Stimulated activated CD4-positive, alpha-beta T cell treated with anti-CD3 and anti-CD28 coated beads, Interleukin-2, amount 100 ng/mL, for 48 hours (primary cell): ENCODE measurements at places on chromosomes 2 and 18.

- DNase-seq: no peak
These were observed 8.3 kb upstream of the TMEM178A start for GRCh38 chr2:39657287-39657937.

- no peak for DNase-seq
These were observed 87.8 kb upstream of the CCDC195 start for GRCh38 chr2:224803930-224804329.

- no peak for DNase-seq
These were observed 13.7 kb upstream of the FAHD2A start for GRCh38 chr2:95388856-95389244.

DNA sequence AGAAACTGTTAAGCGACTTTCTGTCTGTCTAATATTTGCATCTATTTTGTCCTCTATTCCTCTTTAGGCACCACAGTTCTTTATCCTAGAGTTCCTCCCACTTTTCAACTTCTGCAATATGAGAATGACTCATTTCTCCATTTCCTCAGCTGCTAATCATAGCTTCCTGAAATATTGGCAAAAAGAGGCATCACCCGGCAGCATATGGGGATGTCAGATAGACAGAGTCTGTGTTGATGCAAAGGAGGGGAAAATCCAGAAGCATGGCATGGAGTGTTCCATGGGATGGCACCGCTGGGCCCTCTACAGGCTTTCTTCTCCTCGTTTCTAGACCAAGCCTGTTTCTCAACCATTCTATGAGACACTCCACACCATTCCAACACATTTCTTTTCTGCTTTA, 93.4 kb downstream of the DOCK10 start:
- DNase-seq: no peak

GRCh38 chr2:70673041-70673647, 94.9 kb downstream of the ADD2 start:
- DNase-seq: no peak

GRCh38 chr18:32049393-32050171, 31.0 kb downstream of the RNF125 start:
- DNase-seq: peak; percentile 25

GRCh38 chr2:148754864-148755263, 110.3 kb downstream of the EPC2 start:
- no peak for DNase-seq

DNA sequence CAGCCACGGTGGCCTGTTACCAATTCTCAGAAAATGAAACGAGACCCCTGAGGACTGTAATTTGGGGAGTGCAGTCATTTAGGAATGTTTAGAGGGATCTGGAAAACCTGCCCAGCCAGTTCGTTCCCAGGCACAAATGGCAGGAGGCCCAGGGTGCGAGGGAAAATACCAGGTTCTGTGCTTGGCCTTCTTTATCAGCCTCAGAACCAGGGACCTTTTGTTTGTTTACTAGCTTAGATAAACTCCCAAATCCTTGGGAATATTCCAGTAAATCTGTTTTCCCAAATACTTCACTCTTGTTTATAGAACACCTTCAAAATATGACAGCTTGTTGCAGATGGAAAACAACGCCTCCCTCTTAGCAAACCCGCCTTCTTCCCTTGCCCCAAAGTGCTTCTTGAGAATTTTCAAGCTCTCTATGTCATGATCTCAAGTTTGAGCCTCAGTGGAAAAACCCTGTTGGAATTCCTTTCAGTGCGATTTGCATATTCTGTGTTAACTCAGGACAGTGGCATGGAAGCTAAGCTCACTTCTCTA, 400.3 kb upstream of the SMIM21 start:
- DNase-seq: no peak

GRCh38 chr2:20999906-21000645, 43.8 kb downstream of the APOB start:
- DNase-seq: no peak

DNA sequence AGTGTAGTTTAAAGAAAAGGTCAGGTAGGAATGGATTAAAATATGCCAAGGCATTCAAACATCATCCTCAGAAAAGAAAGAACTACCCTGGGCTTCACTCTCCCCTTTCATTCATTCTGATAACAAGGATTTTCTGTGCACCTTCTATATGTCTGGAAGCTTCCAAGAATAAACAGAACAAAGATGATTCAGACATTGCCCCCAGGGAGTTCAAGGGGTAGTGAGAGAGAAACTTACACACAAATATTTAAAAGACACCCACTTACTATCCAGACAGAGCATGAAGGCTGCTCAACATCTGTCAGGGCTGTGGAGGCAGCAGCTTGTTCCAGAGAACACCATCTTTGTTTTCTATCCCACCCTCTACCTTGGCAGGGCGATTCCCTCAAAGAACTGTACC, 140.5 kb downstream of the ALK start:
- no peak for DNase-seq

- no peak for DNase-seq
These were observed 147.0 kb upstream of the PELI1 start for GRCh38 chr2:64291181-64291580.

DNA sequence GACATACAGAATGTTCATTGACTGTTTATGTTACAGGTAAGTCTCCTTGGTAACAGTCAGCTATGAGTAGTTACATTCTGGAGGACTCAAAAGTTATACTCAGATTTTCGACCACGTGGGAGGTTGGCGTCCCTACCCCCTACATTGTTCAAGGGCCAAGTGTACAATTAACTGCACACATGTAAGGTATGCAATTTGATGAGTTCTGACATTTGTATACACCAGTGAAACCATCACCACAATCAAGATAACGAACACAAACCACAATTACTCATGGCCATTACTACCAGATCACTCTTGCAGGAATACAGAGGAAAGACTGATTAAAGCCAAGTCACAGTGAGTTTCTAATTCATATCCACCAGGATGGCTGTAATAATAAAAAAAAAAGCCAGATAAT, 39.6 kb upstream of the LDLRAD4 start:
- no peak for DNase-seq

DNA sequence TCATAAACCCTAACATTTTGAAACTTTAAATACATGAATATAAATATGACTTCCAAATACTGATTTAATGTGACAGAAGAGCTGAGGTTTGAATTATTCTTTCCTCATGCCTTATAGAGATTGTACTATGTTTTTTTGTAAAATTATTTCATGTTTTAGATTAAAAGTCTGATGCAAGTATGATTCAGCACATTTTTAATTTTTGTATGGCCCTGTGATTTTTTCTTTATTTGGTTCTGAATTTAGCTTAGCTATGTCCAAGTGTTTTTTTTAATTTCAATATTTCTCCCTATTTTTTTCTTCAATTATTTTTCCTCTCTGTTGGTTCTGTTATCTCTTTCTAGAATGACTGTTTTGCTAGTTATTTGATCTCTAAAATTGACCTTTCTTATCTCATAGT, 552.1 kb downstream of the XIRP2 start:
- DNase-seq: no peak

- no peak for DNase-seq
These were observed 296.7 kb downstream of the LPIN1 start for GRCh38 chr2:12043131-12043530.

DNA sequence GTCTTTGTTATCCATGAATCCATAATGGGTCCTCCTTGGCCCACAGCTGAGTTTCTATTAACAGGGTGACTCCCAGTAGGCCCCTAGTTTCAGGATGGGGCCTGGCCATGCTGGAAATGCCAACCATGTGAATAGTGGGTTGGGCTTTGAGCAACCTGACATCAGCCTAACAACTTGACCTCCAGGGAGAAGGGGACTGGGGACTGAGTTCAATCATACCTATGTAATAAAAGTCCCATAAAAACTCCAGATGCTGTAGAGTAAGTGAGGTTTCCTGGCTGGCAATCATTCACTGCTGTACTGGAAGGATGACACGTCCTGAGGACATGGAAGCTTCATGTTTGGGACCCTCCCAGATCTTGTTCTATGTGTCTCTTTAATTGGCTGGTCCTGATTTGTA, 7.9 kb downstream of the REV1 start:
- DNase-seq: no peak

GRCh38 chr2:118750959-118751565, 96.4 kb downstream of the EN1 start:
- DNase-seq: no peak

- DNase-seq: no peak
These were observed 129.3 kb downstream of the EXOC6B start for GRCh38 chr2:72696559-72696958.

GRCh38 chr2:45902781-45903375, 251.4 kb downstream of the PRKCE start:
- DNase-seq: no peak

- DNase-seq: no peak
These were observed 555.6 kb upstream of the ZEB2 start for GRCh38 chr2:145075454-145076062.

DNA sequence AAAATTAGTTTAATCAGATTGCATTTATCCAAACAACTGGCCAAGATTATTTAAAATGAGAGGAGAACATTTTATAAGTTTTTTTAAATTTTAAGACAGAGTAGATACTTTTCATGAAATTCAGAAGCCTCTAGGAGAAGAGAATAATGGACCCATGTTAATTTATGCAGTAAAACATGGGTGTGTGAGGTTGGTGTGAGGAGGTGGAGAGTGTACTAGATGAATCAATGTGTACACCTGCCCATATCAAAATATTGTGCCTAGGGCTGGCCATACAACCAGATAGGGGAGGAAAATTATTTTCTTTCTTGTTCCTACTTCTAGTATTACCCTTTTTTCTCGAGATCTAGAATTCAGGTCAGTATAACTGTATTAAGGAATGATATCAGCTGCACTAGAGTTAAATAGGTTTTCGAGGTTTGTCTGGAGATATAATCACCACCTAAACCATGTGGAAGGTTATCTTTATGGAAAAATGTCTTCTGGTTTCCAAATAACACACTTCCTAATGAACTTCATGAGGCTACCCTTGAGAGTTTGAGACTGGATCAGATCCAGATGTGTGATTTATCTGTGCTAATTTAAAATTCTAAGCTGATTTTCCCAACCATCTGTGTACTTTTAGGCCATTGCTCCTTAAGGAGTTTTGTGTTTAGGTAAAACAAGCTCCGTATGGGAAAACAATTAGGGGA, 37.6 kb downstream of the TMEM178A start:
- no peak for DNase-seq

DNA sequence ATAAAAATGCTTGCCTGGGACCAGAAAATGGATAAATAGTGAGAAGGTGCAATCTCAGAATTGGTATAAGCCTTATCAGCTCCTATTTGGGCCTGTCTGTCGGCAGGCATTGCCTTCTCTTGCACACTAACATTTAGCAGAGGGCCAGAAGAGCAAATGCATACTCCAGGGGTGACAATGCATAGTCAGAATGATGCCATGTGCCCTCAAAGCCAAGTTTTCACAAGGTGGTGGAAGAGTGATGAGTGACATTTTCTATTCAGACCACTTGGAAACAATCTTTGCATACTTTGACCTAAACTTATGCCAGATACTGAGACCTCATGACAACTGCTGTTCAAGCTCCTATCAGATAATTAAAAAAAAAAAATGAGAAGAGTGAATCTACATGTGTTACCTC, 276.3 kb downstream of the SETBP1 start:
- DNase-seq: no peak

DNA sequence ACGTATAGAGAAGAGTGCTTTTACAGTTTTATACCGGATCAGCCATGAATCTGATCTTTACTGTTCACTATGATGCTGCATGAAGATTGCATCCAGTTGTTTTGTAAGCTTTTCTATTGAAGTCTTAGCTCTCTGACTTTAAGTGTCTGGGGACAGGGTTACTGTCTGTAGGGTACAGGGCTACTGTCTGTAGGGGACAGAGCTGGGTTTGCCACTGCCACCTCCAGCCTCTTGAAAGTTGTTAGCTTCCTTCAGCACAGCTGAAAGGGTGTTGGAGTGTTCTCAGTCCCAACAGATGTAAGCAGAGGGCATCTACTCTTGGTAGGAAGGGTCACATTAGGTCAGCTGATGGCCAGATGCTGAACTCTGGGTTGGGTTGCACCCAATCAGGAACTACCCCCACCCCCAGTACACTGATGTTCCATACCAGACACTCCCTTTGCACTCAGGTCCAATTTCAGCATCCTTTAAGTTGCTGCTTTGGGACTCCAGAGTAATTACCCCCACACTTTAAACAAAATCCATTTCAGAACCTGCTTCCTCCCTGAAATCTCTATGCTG, 58.0 kb downstream of the MYL12B start:
- DNase-seq: no peak

DNA sequence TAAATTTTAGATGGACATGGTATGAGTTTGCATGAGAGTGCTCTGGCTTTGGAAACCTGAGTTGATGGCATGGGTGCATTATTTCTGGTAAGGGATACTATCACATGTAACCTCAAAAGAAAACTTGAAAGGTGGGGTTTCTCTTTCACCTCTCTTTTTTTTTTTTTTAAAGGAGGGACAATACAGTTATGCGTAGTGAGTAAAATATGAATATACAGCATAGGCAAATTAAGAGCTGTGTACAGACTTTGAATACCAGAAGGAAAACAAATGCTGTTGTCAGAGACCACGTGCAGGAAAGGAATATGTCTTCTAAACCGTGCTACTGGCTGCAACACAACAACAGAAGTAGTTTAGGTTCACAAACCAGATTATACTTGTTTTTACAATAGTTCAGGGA, 82.1 kb downstream of the MAP4K4 start:
- DNase-seq: no peak

DNA sequence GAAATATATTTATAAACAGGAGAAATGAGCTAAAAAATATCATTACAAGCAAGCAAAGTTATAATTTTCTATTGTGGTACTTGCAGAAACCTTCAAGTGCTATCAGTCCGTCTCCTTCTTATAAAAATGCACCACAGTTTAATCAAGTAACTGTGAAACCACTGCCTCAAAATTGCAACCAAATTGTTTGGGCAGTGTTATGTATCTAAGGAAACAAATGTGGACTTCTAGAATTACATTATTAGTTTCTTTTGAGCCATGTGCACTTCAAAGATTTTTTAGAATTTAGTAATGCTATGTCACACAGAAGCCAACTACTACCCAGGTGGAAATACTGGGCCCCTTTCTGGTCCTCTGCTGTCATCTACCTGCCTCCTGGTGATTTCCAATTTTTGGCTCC, 495.6 kb downstream of the NYAP2 start:
- DNase-seq: no peak
